Colonic mucosa (tissue), 4 donors: ENCODE measurements at places on chromosomes 12 and 14.
A peak's percentile ranks its signal among the peaks of the same experiment; 100 is the strongest.

- no peaks in the 10 kb centered on the region for H3K4me1 ChIP-seq
- H3K27ac ChIP-seq: no peak overlapping the region
- DNase-seq: no peak
- no peaks in the 10 kb centered on the region for H3K36me3 ChIP-seq
These were observed 71.0 kb downstream of the GNS start for GRCh38 chr12:64688219-64688618.

DNA sequence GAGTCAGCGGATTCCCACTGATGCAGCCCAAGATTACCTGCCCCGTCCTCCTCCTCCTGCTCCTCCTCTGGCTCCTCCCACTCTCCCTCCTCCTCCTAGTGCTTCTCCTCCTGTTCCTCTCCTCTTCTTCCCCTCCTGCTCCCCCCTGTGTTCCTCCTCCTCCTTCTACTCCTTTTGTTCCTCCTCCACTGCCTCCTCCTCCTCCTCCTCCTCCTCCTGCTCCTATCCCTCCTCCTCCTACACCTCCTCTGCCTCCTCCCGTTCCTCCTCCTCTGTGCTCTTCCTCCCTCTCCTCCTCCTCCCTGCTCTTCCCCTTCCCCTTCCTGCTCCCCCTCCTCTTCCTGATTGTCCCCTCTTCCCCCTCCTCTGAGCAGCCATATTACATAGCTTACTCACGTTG, 141.3 kb downstream of the CACNA1C start:
- H3K4me1 ChIP-seq: no peaks in the 10 kb centered on the region
- H3K4me3 ChIP-seq: no peak overlapping the region
- H3K36me3 ChIP-seq: no peaks in the 10 kb centered on the region
- no peak overlapping the region for H3K27ac ChIP-seq
- no peak for DNase-seq
- H3K27me3 ChIP-seq: no peaks in the 10 kb centered on the region

DNA sequence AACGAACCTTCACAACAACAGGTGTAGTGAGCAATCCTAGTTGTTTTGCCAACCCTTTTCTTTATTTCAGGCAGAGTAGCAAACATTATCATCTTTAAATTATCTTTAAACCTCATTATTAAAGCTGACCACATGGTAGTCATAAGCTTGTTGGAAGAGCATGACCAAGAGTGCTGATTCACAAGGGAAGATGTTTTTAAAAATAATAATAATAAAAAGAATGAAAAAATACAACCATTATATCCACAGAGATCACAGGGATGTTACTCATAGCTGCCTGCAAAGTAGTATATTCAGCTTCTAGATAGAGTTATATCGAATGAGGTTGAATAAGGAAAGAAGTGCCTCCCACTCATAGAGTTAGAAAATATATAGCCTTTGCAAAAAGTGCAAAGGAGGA, 101.0 kb upstream of the FLRT2 start:
- no peak overlapping the region for H3K4me3 ChIP-seq
- H3K4me1 ChIP-seq: no peaks in the 10 kb centered on the region
- no peaks in the 10 kb centered on the region for H3K27me3 ChIP-seq
- DNase-seq: no peak
- no peak overlapping the region for H3K27ac ChIP-seq

DNA sequence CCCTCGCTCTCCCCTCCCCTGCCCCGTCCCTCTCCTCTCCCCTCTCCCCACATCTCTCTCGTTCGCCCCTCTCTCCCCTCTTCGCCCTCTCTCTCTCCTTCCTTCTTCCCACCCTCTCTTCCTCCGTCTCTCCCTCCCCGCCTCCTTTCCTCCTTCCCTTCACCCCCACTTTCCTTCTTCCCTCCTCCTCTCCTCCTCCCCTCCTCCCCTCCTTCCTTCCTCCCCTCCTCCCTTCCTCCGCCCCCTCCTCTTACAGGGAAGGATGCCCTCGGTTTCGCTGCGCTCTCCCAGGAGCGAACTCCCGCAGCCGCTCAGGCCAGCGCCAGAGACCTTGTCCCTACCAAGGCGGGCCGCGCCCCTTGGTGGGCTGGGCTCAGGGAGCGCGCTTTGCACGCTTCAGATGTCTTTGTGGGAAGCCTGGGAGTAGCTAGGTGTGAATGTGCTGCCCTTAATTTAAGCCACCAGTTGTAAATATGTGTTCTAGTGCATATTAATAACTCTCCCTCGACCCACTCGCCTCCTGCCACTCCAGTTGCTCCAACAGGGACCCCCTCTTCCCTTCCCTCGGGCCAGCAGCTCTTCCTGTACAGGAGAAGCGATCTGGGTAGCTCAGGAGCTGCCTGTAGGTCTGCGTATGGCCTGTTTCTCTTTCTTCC, 13.3 kb upstream of the MAP3K9 start:
- H3K4me3 ChIP-seq: peak overlapping the region; percentile 39
- peak; percentile 46 for DNase-seq
- H3K27ac ChIP-seq: no peak overlapping the region
- H3K36me3 ChIP-seq: no peaks in the 10 kb centered on the region

DNA sequence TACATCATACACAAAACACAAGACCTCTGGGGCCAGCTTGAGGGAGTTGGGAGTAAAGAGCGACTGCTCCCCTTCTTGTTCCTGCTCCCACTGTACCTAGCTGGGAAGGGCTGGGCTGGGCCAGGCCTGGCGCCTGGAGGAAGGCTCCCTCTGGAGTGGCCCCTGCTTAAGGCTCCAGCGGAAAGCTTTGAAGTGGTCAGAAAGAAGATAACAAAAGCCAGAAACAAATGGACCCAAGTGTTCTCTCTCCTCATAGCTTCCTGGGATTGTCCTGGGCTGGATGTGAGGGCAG, 25.3 kb downstream of the PRPF40B start:
- no peak overlapping the region for H3K4me3 ChIP-seq
- H3K4me1 ChIP-seq: no peaks in the 10 kb centered on the region
- H3K27ac ChIP-seq: no peak overlapping the region
- DNase-seq: no peak

DNA sequence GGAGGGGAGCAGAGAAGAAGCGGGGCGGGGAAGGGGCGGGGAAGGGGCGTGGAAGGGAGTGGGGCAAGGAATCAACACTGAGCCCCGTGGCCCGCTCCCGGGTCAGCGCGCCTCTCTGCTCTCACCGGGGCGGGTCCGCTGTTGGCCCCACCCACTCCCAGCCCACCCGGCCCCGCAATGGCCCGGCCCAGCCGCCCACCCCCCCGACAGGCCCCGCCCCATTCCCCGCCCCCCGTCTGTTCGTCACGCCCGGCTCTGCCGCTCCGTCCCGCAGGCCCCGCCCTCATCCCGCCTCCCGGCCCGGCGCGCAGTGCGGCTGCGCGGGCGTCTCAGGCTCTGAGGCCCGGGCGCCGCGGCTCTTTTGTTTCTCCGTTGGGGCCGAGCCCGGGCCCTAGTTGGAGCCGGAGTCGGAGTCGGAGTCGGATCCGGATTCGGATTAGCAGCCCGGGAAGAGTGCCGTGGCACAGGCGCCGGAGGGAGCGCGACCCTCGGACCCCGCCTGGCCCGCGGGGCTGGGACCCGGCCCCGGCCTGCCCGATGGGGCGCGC, at the start of gene ULK1:
Gene ULK1, plus strand, starts transcription at position 310 of the 548 bp plus-strand sequence. CDS start 380 bp downstream, outside the sequence.
- no peaks in the 10 kb centered on the region for H3K27me3 ChIP-seq
- H3K4me1 ChIP-seq: peaks cover 5% of the 10 kb centered on the region
- peak within 1 kb of the TSS; percentile 92 for H3K27ac ChIP-seq
- H3K4me3 ChIP-seq: peak within 1 kb of the TSS; percentile 59
